ENCODE measurements at places on chromosomes 1 and 21. TPM values are rescaled to one million over a fixed set of nuclear protein-coding genes. Genes with fewer than 3 reads are reported as not detected.

Gene ADGRB2
- total RNA-seq: 193 TPM

Gene CHI3L1
- 38.2 TPM for total RNA-seq

Gene TCHHL1
- not detected for total RNA-seq

Gene CELA2A
- not detected for total RNA-seq

Gene KRTAP12-2
- not detected for total RNA-seq

Gene COL8A2
- total RNA-seq: 1.0 TPM

Gene RAB7B
- 1.7 TPM for total RNA-seq

Gene TRMT1L
- 24.0 TPM for total RNA-seq

Gene SMCP
- total RNA-seq: not detected

Gene LGR6
- 0.25 TPM for total RNA-seq

Gene CYP4A11
- 0.20 TPM for total RNA-seq

Gene A3GALT2
- total RNA-seq: not detected

Gene MYOG
- not detected for total RNA-seq

Gene DAB1
- 17.1 TPM for total RNA-seq

Gene CD1B
- not detected for total RNA-seq

Gene GNB1
- total RNA-seq: 545 TPM

Gene RPTN
- total RNA-seq: not detected

Gene FCRL2
- total RNA-seq: not detected

Gene WLS
- 111 TPM for total RNA-seq

Gene BARHL2
- total RNA-seq: not detected

Gene GPR153
- 10.3 TPM for total RNA-seq

Gene IGSF21
- 81.6 TPM for total RNA-seq

Gene MX2
- 30.5 TPM for total RNA-seq

Gene NBPF1
- 53.7 TPM for total RNA-seq

Gene GLIS1
- 9.5 TPM for total RNA-seq

Gene CD5L
- total RNA-seq: 0.23 TPM

Gene G0S2
- total RNA-seq: 3.0 TPM

Gene LY9
- not detected for total RNA-seq

Gene SLFNL1
- 2.3 TPM for total RNA-seq

Gene MSH4
- total RNA-seq: 3.2 TPM

Gene TACSTD2
- not detected for total RNA-seq

Gene CTTNBP2NL
- total RNA-seq: 31.3 TPM

Gene TRIM67
- 2.5 TPM for total RNA-seq

Gene LRRC3
- total RNA-seq: 0.28 TPM

Gene SELL
- 3.6 TPM for total RNA-seq

Gene NES
- total RNA-seq: 18.4 TPM

Gene FLG
- not detected for total RNA-seq

Gene CCDC27
- not detected for total RNA-seq

Gene SMIM1
- total RNA-seq: 2.7 TPM

Gene KLF17
- total RNA-seq: not detected

Gene CFHR5
- total RNA-seq: not detected

Gene LCE1D
- total RNA-seq: not detected

Gene OLFML2B
- 4.7 TPM for total RNA-seq

Gene HHIPL2
- not detected for total RNA-seq

Gene CELA3B
- not detected for total RNA-seq

Gene CD58
- 7.3 TPM for total RNA-seq

Gene OR2T11
- total RNA-seq: 0.86 TPM

Gene SPRR4
- not detected for total RNA-seq

Gene U2AF1
- 21.4 TPM for total RNA-seq

Gene CCDC190
- 2.7 TPM for total RNA-seq

Gene TEX35
- not detected for total RNA-seq
